ENCODE measurements at places on chromosomes 5 and 9. TPM values are rescaled to one million over a fixed set of nuclear protein-coding genes. Genes with fewer than 3 reads are reported as not detected.

The CD274 gene
- polyA plus RNA-seq: 1.2 TPM

The SYK gene
- polyA plus RNA-seq: 26.2 TPM

The TMCO6 gene
- 19.8 TPM for polyA plus RNA-seq

The SV2C gene
- polyA plus RNA-seq: 0.08 TPM

The ENTPD2 gene
- 4.7 TPM for polyA plus RNA-seq

The IL7R gene
- 0.45 TPM for polyA plus RNA-seq

The IFNA13 gene
- polyA plus RNA-seq: not detected

The PFN3 gene
- 2.0 TPM for polyA plus RNA-seq

The PCDHGB2 gene
- polyA plus RNA-seq: 4.0 TPM

The PCDHB15 gene
- polyA plus RNA-seq: 12.5 TPM

The PKD2L2 gene
- 0.48 TPM for polyA plus RNA-seq

The PRR7 gene
- polyA plus RNA-seq: 1.0 TPM

The MSX2 gene
- 1.0 TPM for polyA plus RNA-seq

The CDC20B gene
- polyA plus RNA-seq: 0.62 TPM

The DOCK8 gene
- 15.2 TPM for polyA plus RNA-seq

The LHFPL2 gene
- polyA plus RNA-seq: 56.2 TPM

The SPINK13 gene
- 1.1 TPM for polyA plus RNA-seq

The CTXN3 gene
- not detected for polyA plus RNA-seq

The MARCHF6 gene
- polyA plus RNA-seq: 242 TPM

The SFXN1 gene
- 61.4 TPM for polyA plus RNA-seq

The HAVCR1 gene
- 4.6 TPM for polyA plus RNA-seq

The TERT gene
- 0.33 TPM for polyA plus RNA-seq

The GRIN1 gene
- polyA plus RNA-seq: not detected

The PBX3 gene
- 34.0 TPM for polyA plus RNA-seq

The FAM221B gene
- polyA plus RNA-seq: 0.40 TPM

The TTF1 gene
- 20.9 TPM for polyA plus RNA-seq

The MCCC2 gene
- polyA plus RNA-seq: 81.3 TPM

The ZNF454 gene
- 9.9 TPM for polyA plus RNA-seq

The ARL14EPL gene
- not detected for polyA plus RNA-seq

The ARHGEF37 gene
- 5.3 TPM for polyA plus RNA-seq

The LURAP1L gene
- polyA plus RNA-seq: 18.8 TPM

The GPR21 gene
- polyA plus RNA-seq: 0.62 TPM

The SMIM27 gene
- 15.6 TPM for polyA plus RNA-seq

The TLR4 gene
- polyA plus RNA-seq: 9.4 TPM

The TOMM5 gene
- polyA plus RNA-seq: 118 TPM

The UAP1L1 gene
- 6.9 TPM for polyA plus RNA-seq

The LIX1 gene
- 4.9 TPM for polyA plus RNA-seq

All from left kidney (tissue), 8 donors.